Inflammatory macrophage (primary cell): ENCODE measurements at places on chromosomes 6 and 20.

GRCh38 chr6:51684603-51685002 is 402.8 kb downstream of the PKHD1 start:
- no peak for DNase-seq

DNA sequence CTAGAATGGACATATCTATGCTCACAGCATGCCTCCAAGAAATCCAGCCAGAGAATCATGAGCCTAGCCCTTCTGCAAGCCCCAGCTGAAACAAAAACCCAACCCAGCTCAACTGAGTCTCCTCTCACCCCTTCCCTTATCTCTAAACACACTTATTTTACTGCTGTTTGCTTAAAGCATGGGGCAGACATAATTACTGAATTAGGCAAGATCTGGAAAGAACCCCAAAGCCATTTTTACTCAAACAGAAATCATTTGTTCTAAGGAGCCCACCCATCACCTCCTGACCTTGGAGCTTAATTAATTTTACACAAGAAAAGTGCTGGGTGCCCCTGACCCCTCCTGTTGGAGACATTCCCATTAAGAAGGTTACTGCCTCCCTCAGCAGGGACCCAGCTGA is 291.6 kb downstream of the MAFB start:
- no peak for DNase-seq

DNA sequence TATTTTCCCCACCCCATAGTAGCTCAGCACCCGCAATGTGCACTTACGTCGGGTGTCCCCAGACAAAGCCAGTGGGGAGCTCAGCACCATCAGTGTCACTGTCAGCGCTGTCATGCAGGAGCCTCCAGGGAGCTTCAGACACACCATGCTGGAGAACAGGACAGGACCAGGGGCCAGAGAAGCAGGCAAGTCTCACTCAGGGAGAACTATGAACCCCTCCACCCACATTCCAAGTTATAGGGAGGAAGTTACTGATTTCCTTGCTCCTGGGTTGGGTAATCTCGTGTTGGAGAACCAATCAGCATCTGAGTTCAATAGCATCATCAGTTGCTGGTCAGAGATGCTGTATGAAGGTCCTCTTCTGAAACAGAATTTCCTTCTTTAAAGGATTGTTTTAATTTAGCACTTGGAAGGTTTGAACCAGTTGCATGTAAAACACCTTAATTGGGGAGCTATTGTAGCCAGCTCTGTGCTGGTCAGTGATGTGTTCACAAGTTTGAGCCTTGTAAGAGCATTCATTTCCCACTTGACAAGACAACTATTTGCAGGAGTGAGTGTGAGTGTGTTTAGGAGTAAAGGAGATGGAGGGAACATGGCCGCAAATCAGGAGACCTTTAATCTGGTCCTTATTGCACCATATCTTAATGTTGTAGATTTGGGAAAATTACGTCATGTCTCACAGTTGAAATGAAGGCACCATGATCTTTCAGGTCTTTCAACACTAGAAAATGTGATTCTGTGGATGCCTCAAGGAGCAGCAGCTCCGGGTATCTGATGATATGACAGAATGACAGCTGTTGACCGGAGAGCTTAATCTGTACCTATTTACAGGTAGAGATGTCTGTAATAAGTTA is at the start of gene HLA-DRB1:
TSS of gene HLA-DRB1 (minus strand) at position 253 of the 854 bp plus-strand sequence. CDS start at position 147, 106 bp downstream.
- DNase-seq: peak; percentile 89

- DNase-seq: no peak
These were observed 243.7 kb upstream of the CHD6 start for GRCh38 chr20:41861772-41862422.

GRCh38 chr6:43496370-43497128 is 13.6 kb downstream of the LRRC73 start:
- no peak for DNase-seq

DNA sequence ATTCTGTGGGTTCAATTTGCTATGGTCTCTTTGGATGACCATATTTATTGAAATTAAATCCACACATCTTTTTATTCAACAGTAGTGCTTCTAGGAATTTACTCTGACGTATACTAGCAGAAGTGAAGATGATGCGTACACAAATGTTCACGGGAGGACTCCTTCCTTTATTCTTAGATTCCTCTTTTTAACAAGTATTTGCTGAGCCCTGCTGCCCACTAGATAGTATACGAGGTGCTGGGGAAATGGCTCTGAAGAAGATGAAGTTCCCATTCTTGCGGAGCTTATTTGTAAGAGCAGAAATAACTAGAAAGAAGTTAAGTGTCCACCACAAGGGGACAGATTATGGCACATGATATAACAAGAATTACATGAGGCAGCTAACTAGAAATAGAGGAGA is 145.2 kb downstream of the DOK5 start:
- DNase-seq: peak; percentile 26

DNA sequence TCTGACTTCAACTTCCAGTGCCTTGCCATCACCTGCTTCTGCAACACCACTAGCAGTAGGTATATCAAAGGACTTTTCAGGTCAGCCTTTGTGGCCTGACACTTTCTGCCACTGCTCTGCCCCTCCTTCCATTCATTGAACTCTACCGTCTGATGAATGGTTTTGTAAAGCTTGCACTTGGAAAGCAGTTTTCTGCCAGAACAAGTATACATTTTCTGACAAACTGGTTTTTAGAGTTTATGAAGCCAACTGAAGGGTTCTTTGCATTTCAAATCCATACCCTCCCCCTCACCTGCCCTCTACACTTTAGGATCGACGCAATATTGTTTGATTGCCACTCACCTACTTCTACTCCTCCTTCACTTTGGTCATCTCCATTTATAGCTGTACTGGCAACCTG is 603.1 kb downstream of the HACE1 start:
- no peak for DNase-seq

GRCh38 chr6:143592335-143592734 is 80.8 kb upstream of the FUCA2 start:
- DNase-seq: no peak

- peak; percentile 20 for DNase-seq
These were observed 391.4 kb upstream of the CITED2 start for GRCh38 chr6:139765825-139766285.

DNA sequence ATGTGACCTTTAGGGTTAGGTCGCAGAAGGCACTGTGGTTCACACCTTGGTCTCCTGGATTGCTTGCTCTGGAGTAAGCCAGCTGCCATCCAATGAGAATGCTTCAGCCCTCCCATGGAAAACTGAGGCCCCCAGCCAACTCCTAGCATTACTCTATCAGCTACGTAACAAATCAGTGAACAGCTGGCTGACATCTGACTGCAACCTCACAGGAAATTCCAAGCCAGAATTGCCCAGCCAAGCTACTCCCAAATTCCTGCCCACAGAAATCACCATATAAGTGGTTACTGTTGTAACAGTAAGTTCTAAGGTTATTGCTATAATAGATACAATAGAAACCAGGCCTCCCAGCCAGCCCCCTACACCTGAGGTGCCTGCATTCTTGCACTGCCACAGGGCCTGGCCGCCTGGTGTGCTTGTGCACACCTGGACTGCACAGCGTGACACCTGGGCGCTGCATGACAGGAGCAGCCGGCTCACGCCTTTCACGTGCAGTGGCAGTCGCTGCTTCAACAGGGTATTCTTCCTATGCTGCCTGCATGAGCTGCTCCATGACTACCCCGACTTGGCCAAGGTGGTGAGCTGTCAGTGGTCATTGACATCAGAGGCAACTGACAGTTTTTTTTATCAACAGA is 429.7 kb upstream of the RUNX2 start:
- DNase-seq: no peak

GRCh38 chr6:108862479-108863191 is 14.4 kb downstream of the ARMC2 start:
- peak; percentile 87 for DNase-seq

DNA sequence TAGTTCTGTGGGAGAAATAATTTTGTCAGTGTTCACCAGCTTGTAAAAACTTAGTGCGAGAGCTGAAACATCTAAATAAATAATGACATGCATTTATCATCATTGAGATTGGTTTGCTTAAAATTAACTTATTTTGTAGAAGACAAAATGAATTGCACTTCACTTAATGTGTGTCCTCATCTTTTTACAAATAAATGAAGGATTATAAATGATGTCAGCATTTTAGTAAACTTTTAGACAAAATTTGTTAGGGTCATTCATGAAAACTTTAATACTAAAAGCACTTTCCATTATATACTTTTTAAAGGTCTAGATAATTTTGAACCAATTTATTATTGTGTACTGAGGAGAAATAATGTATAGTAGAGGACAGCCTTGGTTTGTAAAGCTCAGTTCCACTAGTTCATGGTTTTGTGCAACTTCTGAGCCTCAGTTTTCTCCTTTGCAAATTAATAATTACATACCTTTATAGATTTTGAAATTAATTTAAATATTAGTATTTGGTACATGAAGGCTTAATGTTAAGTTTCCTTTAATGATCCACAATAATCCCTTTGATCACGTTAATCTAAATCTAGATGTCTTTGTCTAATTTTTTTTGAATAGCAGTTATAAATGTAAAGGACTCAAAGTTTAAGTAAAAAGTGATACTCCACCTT is 9.2 kb downstream of the LOC128125822 start:
- no peak for DNase-seq

GRCh38 chr6:31125586-31126363 is 5.5 kb upstream of the CDSN start:
- DNase-seq: no peak

DNA sequence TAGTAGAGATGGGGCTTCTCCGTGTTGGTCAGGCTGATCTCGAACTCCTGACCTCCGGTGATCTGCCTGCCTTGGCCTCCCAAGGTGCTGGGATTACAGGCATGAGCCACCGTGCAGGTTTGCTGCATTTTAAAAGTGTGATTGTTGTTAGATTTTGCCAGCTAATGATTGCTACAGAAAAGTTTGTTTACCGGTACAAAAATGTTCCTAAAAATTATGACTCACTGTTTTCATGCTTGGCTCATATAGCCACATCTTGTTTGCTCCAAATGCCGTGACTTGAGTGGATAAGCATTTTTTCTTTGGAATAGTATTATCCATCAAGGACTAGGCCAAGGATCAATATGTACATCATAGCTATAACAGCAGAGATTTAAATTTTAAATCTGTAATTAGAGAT is 24.3 kb downstream of the LRRN4 start:
- no peak for DNase-seq

DNA sequence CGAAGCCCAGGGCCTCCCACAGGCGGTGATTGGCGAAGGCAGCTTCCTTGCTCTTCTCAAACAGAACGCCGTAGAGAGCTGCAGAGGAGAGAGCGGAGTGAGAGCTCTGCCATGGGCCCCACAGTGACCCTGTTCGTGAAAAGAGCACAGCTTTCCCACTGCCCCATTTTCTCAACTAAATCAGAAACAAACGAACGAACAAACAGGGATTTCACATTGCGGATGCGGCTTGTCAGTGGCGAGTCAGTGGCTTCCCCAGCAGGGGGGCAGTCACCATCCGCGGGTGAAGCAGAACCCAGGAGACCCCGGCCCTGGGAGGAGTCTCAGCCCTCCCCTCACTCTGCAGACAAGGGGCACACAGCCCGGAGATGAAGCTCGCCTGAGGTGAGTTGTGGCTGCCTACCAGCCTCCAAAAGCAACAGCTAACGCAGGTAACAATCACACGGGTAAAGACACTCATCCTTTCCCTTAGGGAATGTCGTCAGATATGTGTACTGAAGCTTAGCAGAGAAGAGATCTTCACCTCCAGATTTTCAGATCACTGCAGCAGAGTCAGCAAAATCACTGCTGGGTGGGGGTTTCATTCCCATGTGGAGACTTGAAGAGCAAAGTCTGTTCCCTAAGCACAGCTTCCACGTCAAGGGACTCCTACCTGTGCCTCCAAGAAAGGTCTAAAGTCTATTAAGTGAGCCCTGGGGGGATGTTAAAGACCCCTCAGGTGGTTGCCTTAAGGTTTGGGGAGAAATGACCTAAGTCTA is 51.2 kb upstream of the GPR31 start:
- DNase-seq: no peak

DNA sequence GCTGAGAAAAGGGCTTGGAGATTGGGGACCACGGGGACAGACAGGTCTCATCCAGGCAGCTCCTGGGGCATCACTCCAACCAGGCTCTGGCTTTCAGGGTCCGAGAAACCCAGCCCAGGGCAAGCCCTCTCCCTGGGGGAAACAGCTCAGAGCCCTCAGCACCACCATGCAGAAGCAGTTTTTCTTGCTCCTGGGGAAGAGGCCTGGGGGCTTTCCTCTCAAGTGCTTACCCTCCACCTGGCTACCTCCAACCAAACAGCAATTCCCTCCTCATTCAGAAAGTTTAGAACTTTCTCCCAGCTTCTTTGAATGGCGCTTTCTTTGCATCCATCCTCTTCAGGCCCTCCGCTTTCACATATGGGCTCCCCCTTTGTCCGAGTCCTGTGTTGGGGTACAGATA is 110.4 kb upstream of the PHACTR3 start:
- DNase-seq: no peak
